ENCODE measurements at places on chromosomes 7 and 10.

DNA sequence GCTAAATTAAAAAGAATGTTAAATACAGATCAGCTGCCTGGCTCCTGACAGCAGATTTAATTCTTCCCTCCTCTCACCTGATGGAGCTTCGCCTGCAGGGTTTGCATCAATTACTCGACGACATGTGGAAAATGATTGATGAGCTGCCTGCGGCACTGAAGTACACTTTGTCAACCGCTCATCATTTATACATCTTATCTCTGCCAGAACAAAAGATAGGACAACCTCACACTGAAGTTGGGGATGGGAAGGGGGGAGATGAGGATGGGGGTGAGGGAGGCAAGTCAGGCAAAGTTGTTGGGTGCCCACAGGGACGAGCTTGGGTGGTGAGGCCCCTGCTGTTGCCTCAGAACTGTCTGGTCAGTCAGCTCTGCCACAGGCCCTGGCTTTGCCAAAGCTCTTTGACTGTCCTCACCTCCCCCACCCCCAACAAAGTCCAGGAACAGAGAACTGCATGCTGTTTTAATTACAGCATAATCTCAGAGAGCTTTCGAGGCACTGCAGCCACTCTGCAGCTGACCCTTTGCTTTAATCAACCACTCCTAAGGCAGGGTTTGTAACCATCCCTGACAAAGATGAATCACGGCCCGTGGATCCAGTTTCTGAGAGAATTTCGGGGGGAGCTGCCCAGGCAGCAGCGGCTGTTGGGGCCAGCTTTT, 702.3 kb downstream of the LRMDA start:
- no peak for DNase-seq

DNA sequence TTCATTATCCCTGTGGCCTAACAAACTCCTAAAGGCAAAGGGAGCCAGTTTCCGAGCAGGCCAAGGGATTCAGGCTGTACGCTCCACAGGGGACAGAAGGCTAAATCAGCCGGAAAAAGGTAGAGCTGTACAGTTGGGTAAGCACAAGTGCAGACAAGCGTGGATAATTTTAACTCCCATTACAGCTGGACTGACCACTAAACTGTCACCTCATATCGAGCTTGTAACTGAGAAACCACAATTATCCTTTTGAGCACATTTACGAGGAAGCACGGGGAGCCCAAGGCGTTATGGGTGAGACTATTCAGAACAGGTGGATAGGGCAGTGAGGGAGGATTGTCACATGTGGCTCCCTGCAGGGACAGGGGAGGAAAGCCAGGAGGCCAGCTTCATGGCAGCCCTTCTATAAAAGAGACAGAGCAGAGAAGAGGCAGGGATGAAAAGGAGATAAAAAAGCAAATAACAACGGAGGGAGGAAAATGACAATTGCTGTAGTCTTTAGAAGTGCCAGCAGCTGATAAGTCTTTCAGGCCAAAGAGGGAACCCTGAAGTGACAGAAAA, 288.0 kb downstream of the FGFR2 start:
- DNase-seq: no peak

DNA sequence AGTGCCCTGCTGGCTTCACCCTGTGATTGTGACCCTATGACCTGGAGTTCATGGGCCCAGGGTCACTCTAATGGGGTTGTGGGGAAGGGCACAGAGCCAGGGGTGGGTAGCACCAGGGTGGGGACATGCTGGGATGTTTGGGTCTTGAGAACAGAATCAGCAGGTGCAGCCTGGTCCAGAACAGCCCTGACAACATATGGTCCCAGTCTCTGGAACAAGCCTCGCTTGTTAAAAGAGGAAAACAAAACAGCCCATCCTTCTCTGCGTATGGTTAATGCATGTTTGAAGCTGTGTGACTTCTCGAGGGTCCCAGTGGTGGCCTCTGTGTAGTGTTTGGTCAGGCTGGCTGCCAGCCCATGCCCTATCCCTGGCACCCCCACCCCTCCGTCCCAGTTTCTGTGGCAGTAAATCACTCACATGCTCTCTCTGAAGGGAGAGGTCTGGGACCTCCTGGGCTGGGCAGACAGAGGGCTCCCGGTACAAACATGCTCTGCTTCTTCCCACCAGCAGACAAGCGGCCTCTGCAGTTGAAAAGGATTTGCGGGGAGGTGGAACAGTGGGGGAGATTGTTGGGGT, 79.4 kb downstream of the FAM241B start:
- DNase-seq: no peak

- no peak for DNase-seq
Observed at GRCh38 chr7:45000093-45001032, at the start of gene CCM2. Gene CCM2, plus strand, starts transcription at chr7:45000201. Its CDS starts 133 bp downstream, at chr7:45000334.

GRCh38 chr7:143331179-143331801, 15.4 kb downstream of the CLCN1 start:
- DNase-seq: no peak

DNA sequence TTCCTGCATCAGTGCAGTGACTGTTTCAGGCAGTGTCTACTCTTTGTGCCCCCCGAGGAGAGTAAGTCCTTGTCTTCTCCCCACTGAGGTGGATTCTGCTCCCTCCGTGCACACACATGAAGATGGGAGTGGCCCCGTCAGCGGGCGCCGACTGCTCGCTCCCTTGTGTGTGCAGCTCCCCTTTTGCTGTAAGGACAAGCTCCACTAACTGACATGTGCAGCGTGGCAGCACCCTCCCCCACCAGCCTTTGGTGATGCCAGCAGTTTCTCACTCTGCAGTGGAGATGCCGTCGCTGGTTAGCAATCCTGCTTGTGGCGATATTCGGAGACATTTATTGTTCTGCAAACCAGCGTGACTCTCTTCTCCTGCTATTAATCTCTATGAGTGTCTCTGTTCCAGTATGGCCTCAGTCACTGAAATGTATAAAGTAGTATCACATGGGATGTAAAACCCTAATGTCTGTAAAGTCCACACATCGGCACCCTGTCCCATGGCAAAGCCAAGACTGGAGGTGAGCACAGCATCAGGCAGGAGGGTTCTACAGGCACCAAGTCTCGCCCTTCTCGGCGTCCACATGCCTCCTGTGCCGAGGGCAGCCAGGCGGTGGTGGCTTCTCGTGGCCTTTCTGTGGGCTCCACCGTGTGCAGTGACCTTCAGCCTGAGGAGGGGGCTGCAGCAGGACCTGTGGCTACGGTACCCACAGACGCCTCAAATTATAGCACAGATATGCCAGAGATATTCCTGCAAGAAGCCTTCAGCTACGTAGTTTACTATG, 202.7 kb downstream of the EBF3 start:
- no peak for DNase-seq

DNA sequence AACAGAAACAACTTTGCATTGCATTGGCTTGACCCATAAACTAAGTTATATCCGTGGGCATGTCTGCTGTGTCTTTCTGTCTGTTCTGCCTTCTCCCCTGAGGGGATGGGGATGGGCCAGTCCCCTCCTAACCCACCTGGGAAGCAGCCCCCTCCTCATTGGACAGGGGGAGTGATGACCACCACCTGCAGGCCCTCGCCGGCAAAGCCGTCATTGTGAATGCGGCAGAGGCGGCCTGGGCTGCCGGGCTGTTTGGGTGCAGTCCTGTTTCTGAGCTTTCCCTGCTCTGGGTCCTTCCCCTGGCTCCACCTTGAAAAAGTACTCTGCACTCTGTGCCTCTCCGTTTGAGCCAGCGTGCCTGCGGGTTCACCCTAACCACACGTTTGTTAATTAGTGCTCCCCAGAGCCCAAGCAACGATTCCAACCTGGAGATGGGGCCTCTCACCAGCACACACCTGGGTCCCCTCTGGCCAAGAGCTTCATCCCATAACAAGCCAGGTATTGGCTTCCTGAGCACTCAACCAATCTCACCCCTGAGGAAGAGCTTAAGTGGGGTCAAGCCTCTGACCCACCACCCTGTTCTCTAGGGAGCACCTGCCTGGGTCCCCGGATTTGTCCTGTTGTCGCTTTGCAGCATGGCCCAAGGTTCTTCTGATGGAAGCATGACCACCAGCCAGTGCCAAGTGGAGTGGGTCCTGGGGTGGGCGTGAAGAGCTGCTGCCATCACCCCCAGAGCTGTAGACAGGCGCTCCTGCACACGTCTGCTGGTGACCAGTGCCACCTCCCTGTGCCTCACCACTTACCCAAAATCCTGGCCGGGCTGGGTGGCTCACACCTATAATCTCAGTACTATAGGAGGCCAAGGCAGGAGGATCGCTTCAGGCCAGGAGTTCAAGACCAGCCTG, 39.4 kb upstream of the ZMIZ2 start:
- no peak for DNase-seq

DNA sequence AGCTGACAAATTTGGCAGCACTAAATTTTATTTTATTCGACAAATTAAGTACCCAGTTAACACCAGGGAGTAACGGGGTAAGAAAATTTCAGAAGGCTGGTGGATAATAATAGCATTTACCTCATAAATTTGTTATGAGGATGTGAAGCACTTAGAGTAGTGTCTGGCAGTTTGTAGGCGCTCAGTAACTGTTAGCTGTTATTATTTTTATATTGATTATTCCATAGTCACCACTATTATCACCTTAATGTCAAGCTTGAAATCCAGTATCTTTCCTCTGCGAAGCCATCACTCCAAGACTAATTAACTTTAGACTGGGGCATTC, 563 bp upstream of the COA1 start:
- DNase-seq: no peak

GRCh38 chr10:7520507-7521485, 110.0 kb upstream of the SFMBT2 start:
- no peak for DNase-seq

- DNase-seq: no peak
Observed at GRCh38 chr7:130909881-130910672, 176.1 kb upstream of the KLF14 start.

DNA sequence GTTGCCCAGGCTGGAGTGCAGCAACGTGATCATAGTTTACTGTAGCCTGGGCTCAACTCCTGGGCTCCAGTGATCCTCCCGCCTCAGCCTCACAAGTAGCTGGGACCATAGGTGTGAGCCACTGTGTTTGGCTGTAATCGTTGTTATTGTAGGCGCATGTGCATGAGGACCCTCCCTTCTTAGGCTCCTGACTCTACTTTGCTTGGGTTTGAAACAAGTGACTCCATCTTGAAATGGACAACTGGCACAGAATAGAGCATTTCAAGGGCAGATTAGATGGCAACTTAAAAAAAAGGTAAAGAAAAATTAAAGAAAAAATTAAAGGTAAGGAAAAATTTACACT, 15.4 kb upstream of the GIMAP8 start:
- no peak for DNase-seq

DNA sequence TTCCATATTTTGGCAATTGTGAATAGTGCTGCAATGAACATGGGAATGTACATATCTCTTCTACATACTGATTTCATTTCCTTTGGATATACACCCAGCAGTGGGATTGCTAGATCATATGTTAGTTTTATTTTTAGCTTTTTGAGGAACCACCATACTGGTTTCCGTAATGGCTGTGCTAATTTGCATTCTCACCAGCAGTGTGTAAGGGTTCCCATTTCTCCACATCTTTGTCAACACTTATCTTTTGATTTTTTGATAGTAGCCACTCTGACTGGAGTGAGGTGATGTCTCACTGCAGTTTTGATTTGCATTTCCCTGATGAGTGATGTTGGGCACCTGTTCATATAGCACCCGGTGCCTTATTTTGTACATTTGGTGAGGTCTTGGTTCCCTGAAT, 519.6 kb downstream of the REEP3 start:
- DNase-seq: no peak

- no peak for DNase-seq
Observed at GRCh38 chr10:132765435-132765834, 20.5 kb downstream of the NKX6-2 start.

Measured in activated naive CD4-positive, alpha-beta T cell (primary cell).